Thymus (tissue), 14 donors: ENCODE measurements at places on chromosomes 5 and 9. TPM values are rescaled to one million over a fixed set of nuclear protein-coding genes. Genes with fewer than 3 reads are reported as not detected.

The DOCK8 gene
- total RNA-seq: 54.5 TPM

The PCYOX1L gene
- 8.4 TPM for total RNA-seq

The CCDC69 gene
- total RNA-seq: 37.9 TPM

The FAT2 gene
- 5.1 TPM for total RNA-seq

The NUTM2F gene
- total RNA-seq: not detected

The MEGF9 gene
- total RNA-seq: 3.5 TPM

The CRAT gene
- 4.1 TPM for total RNA-seq

The SLC25A2 gene
- total RNA-seq: 0.09 TPM

The SPATA31A1 gene
- not detected for total RNA-seq

The F2RL2 gene
- 1.1 TPM for total RNA-seq

The CAVIN4 gene
- 0.38 TPM for total RNA-seq

The SOHLH1 gene
- total RNA-seq: not detected

The RNF180 gene
- 0.52 TPM for total RNA-seq

The RPP25L gene
- 38.4 TPM for total RNA-seq

The PCDHGC3 gene
- total RNA-seq: 5.5 TPM

The HAND1 gene
- total RNA-seq: 0.19 TPM

The APBA1 gene
- total RNA-seq: 0.90 TPM

The GPX3 gene
- total RNA-seq: 2.7 TPM

The DDX4 gene
- 0.57 TPM for total RNA-seq

The NMRK1 gene
- total RNA-seq: 26.1 TPM

The ENG gene
- 1.7 TPM for total RNA-seq

The FOXD4L3 gene
- 0.94 TPM for total RNA-seq

The RACK1 gene
- total RNA-seq: 4,509 TPM

The GDA gene
- total RNA-seq: 0.76 TPM

The CD274 gene
- 21.7 TPM for total RNA-seq

The BTNL3 gene
- not detected for total RNA-seq

The CDC20B gene
- total RNA-seq: 0.19 TPM

The AUH gene
- total RNA-seq: 14.2 TPM

The EGFLAM gene
- total RNA-seq: 24.0 TPM

The GABRB2 gene
- 0.85 TPM for total RNA-seq

The ANKRD18B gene
- total RNA-seq: 1.0 TPM

The GADD45G gene
- total RNA-seq: 6.9 TPM

The DNAH5 gene
- total RNA-seq: 0.24 TPM

The PCDHB7 gene
- total RNA-seq: 0.14 TPM

The TCF7 gene
- total RNA-seq: 265 TPM

The STKLD1 gene
- total RNA-seq: 0.94 TPM

The FAF2 gene
- total RNA-seq: 22.4 TPM

The ANKRD33B gene
- total RNA-seq: 6.8 TPM

The FBP2 gene
- 0.38 TPM for total RNA-seq

The DMRT3 gene
- total RNA-seq: 0.05 TPM

The KCNV2 gene
- total RNA-seq: not detected

The GNE gene
- 6.0 TPM for total RNA-seq

The CAMK2A gene
- 0.09 TPM for total RNA-seq

The SPATA31C1 gene
- total RNA-seq: not detected

The C5orf34 gene
- 8.2 TPM for total RNA-seq

The C5orf52 gene
- not detected for total RNA-seq

The CXCL14 gene
- total RNA-seq: 12.6 TPM

The PAIP2 gene
- total RNA-seq: 108 TPM

The WDR38 gene
- total RNA-seq: 0.14 TPM

The ADGRV1 gene
- total RNA-seq: 2.2 TPM

The CER1 gene
- 0.05 TPM for total RNA-seq

The DAB2 gene
- 17.7 TPM for total RNA-seq

The GARNL3 gene
- total RNA-seq: 2.2 TPM

The PCDHB15 gene
- total RNA-seq: 0.33 TPM

The ITK gene
- total RNA-seq: 87.7 TPM

The SETD9 gene
- total RNA-seq: 4.8 TPM

The CATSPER3 gene
- 0.19 TPM for total RNA-seq

The CKS2 gene
- total RNA-seq: 245 TPM

The TXNDC8 gene
- total RNA-seq: not detected
